ENCODE measurements at places on chromosomes 2 and 18.

DNA sequence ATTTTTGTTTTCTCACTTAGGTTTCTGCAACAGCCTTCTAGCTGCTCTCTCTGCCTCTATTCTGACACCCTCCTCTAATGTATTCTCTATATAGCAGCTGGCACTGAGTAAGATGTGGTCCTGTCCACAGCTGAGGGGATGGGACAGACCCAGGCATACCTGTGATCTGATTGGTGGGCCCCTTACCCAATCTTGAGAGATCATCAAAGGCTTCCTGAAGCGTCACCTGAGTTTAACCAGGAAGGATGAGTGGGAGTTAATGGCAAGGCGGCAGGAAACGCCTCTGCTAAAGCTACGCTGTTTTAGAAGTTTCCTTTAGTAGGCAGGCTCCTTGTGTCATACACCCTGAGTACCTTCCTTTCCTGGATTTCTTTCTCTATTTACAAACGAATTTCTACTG, 5.7 kb upstream of the TET3 start:
- peak; percentile 82 for DNase-seq

GRCh38 chr2:25251422-25252273, 83.3 kb upstream of the POMC start:
- peak; percentile 28 for DNase-seq

DNA sequence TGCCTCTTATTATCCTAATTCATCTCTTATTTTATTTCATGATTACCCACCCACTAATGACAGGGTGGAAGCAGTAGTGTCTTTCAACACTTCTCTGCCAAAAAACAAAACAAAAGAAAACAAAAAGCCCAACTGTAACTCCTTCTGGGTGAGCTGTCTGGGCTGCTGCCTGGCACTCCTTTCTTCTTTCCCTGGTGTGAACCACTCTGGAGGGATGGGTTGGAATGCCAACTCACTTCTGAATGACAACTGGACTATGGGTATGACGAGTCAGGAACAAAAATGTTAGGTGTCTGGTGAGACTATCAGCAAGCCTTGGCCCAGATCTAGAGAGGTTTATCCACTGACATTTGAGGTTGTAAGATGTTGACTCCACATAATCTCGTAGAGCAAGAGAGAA, 88.3 kb upstream of the ITGB6 start:
- no peak for DNase-seq

GRCh38 chr2:7744827-7745226, 827.6 kb downstream of the RNF144A start:
- DNase-seq, result peak; percentile 76

DNA sequence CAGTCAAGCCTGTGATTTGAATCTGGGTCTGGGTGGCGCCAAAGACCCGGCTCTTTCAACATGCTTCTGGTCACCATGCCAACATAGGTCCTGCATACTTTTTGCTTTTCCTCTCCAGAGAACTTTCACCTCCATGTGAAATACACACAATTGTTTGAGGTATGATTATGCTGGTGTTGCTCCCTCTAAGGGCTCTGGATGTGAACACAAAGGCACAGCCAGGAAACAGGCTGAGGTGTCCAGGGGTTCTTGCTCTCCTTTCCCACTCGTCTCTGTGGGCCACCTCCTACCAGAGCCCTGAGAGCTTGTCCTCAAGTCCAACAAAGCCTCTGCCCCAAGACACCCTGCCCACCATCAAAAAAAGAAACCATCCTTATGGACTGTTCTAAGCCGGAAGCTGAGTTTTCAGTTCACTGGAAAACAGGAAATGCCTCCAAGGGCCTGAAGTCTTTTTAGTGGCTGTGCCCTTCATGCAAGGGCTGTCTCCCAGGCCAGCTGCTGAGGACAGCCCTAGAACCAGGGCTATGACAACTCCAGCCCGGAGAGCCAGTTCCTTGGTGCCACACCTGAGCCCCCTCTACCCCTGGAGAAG, 100.2 kb upstream of the EPAS1 start:
- no peak for DNase-seq

DNA sequence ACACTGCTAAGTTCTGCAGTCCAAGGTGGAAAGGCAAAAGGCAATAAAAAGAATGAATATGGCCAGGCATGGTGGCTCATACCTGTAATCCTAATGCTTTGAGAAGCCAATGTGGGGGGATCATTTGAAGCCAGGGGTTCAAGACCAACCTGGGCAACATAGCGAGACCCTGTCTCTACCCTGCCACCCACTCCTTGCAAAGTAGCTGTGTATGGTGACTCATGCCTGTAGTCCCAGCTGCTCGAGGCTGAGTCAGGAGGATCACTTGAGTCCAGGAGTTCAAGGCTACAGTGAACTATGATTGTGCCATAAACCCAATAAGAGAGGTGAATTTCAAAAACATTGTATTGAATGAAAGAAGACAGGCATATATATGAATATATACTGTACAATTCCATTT, 2.4 kb downstream of the MYL12B start:
- DNase-seq, result no peak

DNA sequence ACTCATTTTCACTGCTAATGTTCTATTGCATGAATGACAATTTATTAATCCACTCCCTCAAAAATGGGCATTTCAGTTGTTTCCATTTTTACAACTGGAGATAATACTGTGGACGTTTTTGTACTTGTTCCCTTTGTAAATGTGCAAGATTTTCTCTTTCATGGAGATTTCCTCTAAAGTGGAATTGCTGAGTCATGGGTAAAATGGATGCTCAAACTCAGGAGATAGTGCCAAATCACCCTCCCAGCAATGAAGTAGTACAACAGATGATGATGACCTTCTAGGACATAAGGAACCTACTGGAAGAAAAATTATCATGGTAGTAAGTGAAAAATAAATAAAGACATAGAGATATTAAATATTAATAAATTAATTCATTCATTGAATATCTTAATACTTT, 460.8 kb upstream of the CHST9 start:
- DNase-seq, result no peak

GRCh38 chr18:13320891-13321425, 102.4 kb downstream of the LDLRAD4 start:
- no peak for DNase-seq

- DNase-seq, result no peak
Measured at GRCh38 chr18:5546660-5547059, 2.9 kb upstream of the EPB41L3 start.

GRCh38 chr2:233013027-233013461, at the start of gene NGEF:
NGEF (minus strand) TSS chr2:233013256; CDS start chr2:232974890, 38,366 bp downstream.
- DNase-seq, result no peak

GRCh38 chr2:184890311-184890710, 292.0 kb downstream of the ZNF804A start:
- no peak for DNase-seq

- DNase-seq, result no peak
Measured at GRCh38 chr18:8890957-8891464, 185.7 kb downstream of the MTCL1 start.

GRCh38 chr18:3411854-3412268, 38.1 kb upstream of the TGIF1 start:
- peak; percentile 34 for DNase-seq

- no peak for DNase-seq
Measured at GRCh38 chr2:33116799-33117198, 170.0 kb downstream of the LTBP1 start.

DNA sequence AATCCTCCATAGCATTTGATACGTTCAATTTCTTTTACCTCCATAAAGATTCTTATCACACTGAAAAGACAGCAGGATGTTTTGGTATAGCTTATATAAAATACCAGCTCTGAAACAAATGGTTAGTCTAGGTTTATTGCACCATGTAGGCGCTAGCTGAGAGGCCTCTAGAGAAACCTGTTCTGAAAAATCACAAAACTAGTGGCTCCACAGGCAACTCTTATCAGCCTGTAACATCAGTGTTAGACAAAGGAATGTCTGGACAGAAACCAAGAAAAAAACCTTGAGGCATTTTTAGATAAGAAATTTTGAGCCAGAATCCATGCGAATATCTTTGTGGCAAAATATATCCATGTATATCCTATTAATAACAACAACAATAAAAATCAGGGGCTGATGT, 440.4 kb upstream of the MAP2 start:
- no peak for DNase-seq

DNA sequence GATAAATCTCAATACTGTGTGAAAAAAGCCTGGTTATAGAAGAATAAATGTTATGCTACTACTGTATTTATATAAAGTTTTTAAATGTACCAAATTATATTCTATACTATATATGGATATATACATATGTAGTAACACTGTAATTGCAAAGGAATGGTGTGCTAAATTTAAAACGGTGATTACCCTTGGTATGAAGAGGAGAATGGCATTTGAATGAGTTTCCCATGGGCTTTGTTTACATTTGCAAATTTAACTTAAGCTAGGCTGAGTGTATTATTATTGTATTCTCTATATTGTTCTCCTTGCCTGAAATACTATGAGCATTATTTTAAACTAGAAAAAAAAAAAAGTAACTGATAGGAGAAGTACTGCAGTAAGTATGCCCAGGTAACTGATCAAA, 4.7 kb upstream of the SP3 start:
- DNase-seq, result no peak

DNA sequence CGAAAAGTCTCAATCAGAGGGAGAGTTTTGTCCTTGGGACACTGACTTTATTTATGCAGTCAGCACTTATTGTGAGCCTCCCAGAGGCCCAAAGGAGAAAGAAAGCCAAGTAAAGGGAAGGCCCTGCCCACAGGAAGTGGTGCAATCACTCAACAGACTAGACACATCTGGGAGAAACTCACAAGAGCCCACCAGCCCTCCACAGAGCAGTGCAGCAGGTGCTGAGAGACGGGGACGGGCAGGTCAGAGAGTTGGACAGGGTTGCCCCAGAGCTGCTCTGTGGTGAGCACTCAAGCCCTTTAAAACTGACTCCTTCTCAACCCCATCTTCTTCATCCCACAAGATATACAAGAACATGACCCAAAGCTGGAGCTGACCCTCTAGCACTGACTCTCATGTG, 96.0 kb downstream of the TFCP2L1 start:
- DNase-seq, result no peak

- no peak for DNase-seq
Measured at GRCh38 chr2:14909795-14910194, 277.3 kb downstream of the LRATD1 start.

- no peak for DNase-seq
Measured at GRCh38 chr2:158635961-158636601, 159.0 kb upstream of the DAPL1 start.

- DNase-seq, result no peak
Measured at GRCh38 chr2:239388236-239389151, 12.3 kb downstream of the HDAC4 start.

DNA sequence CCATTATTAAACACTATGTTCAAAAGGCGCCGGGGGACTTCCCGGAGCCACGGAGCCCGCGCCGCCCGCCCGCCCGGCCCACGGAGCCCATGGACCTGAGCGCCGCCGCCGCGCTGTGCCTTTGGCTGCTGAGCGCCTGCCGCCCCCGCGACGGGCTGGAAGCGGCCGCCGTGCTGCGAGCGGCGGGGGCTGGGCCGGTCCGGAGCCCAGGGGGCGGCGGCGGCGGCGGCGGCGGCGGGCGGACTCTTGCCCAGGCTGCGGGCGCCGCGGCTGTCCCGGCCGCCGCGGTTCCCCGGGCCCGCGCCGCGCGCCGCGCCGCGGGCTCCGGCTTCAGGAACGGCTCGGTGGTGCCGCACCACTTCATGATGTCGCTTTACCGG, 197 bp downstream of the GDF7 start:
- no peak for DNase-seq

GRCh38 chr2:824954-825353, 125.7 kb upstream of the SNTG2 start:
- DNase-seq, result no peak

GRCh38 chr2:24183366-24184069, 8.7 kb downstream of the FAM228A start:
- no peak for DNase-seq

DNA sequence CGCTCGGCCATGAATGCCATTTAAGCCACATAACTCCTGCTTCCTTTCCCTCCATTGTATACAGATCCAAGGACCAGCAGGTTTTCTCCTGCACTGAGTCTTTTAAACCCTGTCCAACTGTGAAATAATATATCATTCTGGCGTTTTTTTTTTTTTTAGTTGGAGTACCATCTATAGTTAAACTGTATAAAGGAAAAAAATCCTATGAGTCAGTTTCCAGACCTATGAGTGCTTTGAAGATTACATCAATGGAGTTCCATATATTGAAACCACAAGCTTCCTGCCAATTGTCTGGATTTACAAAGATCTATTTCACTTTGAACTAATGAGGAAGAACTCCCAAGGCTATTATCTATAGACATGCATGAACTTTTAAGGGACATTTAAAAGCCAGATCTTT, 2.4 kb upstream of the MALT1 start:
- DNase-seq, result no peak

DNA sequence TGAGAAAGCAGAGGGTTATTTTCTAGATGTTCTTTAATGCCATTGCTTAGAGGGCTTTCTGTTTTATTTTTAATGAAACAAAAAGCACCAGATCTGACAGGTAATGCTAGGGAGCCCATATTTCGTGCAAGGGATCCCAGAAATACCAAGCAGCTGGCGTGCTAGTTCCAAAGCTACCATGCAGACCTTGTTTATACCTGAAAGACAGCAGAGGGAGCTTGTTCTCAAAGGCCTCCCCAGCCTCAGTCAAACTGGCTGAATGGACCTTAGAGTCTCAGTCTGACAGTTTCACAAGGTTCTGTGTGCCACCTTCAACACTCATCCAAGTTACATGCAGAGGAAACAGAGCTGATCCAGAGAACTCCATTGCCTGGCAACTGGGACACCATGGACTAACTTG, 48.6 kb downstream of the GALNT14 start:
- no peak for DNase-seq

- no peak for DNase-seq
Measured at GRCh38 chr2:85741211-85741832, 12.5 kb upstream of the ATOH8 start.

DNA sequence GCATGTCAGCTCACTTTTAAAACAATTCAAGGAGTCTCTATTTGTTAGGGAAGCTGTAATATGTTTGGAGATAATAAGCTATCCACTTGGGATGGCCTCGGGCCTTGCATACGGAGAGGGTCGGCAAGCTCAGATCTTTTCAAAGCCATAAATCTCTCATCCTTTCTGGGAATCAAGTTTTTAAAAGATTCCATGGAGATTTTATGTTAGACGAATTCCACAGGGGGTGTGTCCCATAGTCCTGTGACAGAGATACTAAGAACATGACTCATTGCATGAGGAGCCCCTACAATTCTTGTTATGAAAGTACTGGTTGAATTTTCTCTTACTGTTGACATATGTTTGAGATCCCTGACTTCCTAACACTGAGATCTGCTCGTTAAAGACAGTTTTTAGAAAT, 108.7 kb downstream of the FEZ2 start:
- no peak for DNase-seq

DNA sequence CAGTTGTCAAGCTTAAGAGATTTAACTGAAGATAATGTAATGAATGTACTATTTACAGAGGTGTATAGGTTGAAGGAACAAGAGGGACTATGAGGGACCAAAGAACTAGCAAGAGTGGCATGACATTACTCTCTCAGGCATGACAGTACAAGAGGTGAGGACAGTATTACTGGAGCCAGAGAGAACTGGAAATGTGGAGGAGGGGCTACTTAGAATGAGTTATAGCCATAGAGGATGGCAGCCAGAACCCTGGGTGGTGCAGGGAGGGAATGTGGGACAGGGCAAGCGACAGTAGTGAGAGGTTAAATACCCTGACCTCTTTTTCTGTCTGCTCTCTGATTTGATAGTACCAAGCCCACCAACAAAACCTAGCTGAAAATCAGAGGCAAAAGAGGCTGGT, 122.6 kb upstream of the UGP2 start:
- DNase-seq, result no peak

Measured in CD4-positive, alpha-beta T cell treated with Interleukin-15 for 1 hour (primary cell).